NAMALWA (cell line): ENCODE measurements at places on chromosomes 2 and 18.

DNA sequence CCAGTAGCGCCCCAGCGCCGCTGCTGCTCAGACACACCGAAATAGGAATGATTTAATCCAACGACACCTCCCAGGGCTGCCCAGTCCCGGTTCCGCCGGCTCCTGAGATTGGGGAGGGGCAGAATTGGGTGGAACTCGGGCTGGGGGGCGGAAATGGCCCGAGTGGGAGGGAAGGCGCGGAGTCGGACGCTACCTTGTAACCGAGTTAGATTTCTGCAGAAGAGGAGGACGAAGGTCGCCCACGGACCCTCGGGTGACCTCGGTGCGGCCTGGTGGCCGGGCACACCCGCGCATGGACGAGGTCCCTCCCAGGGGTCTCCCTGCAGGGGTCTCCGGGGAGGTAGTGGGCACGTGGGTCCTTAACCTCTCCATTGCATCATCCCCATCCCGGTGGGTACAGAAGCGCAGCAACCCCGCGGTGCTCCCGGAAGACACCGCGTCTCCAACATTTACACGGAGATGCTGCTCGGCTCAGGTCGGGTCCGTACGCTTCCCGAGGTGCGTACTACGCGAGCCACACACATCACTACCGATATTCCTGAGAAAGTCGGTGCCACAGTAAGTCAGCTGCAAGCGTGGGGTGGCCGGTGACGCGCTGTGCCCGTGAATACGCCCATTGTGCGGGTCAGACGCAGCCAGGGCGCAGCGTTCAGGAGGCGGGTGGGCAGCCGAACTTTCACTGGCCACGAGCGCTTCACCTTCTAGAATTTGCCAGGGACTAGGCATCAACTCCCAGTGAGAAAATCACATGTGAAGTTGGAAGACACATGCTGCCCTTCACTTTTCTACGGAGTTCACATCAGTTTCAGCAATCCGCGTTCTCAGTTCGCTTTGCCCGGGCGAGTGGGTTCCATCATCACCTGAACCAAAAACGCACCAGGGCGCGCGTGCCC lies 3.0 kb downstream of the ZNF516 start:
- DNase-seq, result peak; percentile 59

GRCh38 chr2:150008901-150009300 lies 421.3 kb upstream of the MMADHC start:
- DNase-seq, result no peak

- DNase-seq, result no peak
Measured at GRCh38 chr2:55137024-55137958, 87.0 kb upstream of the RTN4 start.

DNA sequence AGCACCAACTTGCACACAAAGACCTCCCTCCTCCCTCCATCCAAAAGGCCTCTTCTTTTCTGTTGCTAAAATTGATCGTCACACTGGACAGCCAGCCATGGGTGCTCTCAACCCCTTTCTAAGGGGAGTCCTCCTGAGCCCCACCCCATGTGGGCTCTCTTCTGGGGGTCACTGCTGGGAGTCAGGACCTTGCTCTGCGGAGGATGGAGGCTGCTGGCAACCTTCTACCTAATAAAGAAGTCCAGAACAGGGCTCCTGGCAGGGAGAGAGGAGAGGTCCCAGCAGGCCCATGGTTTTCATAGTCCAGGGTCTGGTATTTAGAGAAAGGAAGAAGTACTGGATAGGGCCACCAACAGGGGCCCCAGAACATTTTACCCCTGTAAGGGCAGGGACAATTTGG lies 67.6 kb upstream of the OTOS start:
- no peak for DNase-seq

- no peak for DNase-seq
Measured at GRCh38 chr2:196201229-196202009, 30.0 kb upstream of the STK17B start.

DNA sequence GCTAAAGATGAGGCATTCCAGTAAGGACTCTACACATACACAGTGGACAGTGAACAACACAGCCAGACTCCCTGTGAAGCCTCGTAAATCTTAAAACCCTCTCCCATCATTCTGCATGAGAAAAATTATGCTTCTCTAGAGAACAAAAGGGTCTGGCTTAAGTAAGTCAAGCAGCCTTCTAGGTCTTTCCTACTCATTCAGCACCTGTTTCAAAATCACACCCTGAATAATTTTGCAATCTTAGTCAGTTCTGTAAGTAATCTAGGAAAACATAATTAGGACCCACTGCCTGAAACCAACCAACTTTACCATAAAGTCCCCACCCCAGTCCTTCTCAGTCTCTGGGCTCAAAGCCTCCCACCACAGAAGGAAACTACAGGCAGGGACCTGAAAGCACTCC lies 19.7 kb downstream of the IAH1 start:
- DNase-seq, result no peak
